Breast epithelium (tissue), 4 donors: ENCODE measurements at places on chromosomes 16 and 17.

- no peaks in the 10 kb centered on the region for H3K4me1 ChIP-seq
- no peaks in the 10 kb centered on the region for H3K36me3 ChIP-seq
- H3K27me3 ChIP-seq = no peaks in the 10 kb centered on the region
- DNase-seq = no peak
These were observed 13.6 kb downstream of the USP36 start for GRCh38 chr17:78826836-78827509.

- H3K27me3 ChIP-seq = no peaks in the 10 kb centered on the region
- peak overlapping the region; percentile 94 for H3K27ac ChIP-seq
- no peak overlapping the region for H3K4me3 ChIP-seq
These were observed 49.0 kb upstream of the ZNF750 start for GRCh38 chr17:82888583-82889495.

- peak overlapping the region; percentile 96 for H3K27ac ChIP-seq
- H3K27me3 ChIP-seq = no peaks in the 10 kb centered on the region
- peak overlapping the region; percentile 94 for H3K4me3 ChIP-seq
- no peaks in the 10 kb centered on the region for H3K36me3 ChIP-seq
- H3K4me1 ChIP-seq = no peaks in the 10 kb centered on the region
- no peak for DNase-seq
These were observed 873 bp downstream of the NPLOC4 start for GRCh38 chr17:81635973-81636504.

DNA sequence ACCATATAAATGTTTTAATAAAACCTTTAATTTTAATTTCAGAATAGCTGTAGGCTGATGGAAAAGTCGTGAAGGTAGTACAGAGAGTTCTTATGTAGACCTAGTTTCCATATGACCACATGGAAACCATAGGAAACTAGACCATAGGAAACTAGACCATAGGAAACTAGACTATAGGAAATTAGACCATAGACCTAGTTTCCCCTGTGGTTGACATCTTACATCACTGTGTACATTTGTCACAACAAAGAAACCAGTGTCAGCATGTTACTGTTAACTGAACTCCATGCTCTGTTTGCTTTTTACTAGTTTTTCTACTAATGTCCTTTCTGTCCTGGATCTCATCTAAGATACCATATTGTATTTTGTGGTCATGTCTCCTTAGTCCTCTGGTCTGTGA lies 14.6 kb downstream of the NUDT7 start:
- no peaks in the 10 kb centered on the region for H3K4me1 ChIP-seq
- no peak overlapping the region for H3K4me3 ChIP-seq
- no peaks in the 10 kb centered on the region for H3K27me3 ChIP-seq

GRCh38 chr16:50624449-50624970 lies 56.6 kb downstream of the SNX20 start:
- H3K27me3 ChIP-seq = no peaks in the 10 kb centered on the region
- H3K4me3 ChIP-seq = no peak overlapping the region
- H3K4me1 ChIP-seq = no peaks in the 10 kb centered on the region

DNA sequence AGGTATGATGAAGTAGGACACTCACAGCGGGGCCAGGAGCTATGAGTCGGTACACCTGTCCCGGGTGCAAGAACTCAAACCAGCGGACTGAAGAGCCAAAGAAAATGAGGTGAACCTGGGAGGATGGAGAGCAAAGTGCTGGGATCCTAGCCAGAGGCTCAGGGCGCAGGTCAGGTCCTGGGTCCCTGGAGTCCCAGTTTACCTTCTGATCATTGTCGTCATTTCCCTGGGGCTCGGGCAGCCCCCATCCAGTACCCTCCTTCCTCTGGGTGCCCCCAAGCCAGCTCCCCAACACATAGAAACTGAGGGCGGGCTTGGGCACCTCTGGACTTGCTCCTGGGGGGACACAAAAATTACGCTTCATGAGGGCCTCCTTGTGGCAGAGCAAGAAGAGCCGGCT lies 16.2 kb downstream of the CTC1 start:
- no peaks in the 10 kb centered on the region for H3K4me1 ChIP-seq
- no peak for DNase-seq
- H3K4me3 ChIP-seq = no peak overlapping the region
- peaks cover 7% of the 10 kb centered on the region for H3K36me3 ChIP-seq

GRCh38 chr17:75818326-75818885 lies 25.8 kb downstream of the UNC13D start:
- H3K4me3 ChIP-seq = no peak overlapping the region
- no peak overlapping the region for H3K27ac ChIP-seq
- H3K4me1 ChIP-seq = peaks cover 4% of the 10 kb centered on the region
- H3K27me3 ChIP-seq = no peaks in the 10 kb centered on the region
- peaks cover 11% of the 10 kb centered on the region for H3K36me3 ChIP-seq

GRCh38 chr17:7867881-7868329 lies 10.1 kb downstream of the CYB5D1 start:
- H3K27me3 ChIP-seq = no peaks in the 10 kb centered on the region
- DNase-seq = no peak
- no peaks in the 10 kb centered on the region for H3K36me3 ChIP-seq
- no peak overlapping the region for H3K4me3 ChIP-seq

DNA sequence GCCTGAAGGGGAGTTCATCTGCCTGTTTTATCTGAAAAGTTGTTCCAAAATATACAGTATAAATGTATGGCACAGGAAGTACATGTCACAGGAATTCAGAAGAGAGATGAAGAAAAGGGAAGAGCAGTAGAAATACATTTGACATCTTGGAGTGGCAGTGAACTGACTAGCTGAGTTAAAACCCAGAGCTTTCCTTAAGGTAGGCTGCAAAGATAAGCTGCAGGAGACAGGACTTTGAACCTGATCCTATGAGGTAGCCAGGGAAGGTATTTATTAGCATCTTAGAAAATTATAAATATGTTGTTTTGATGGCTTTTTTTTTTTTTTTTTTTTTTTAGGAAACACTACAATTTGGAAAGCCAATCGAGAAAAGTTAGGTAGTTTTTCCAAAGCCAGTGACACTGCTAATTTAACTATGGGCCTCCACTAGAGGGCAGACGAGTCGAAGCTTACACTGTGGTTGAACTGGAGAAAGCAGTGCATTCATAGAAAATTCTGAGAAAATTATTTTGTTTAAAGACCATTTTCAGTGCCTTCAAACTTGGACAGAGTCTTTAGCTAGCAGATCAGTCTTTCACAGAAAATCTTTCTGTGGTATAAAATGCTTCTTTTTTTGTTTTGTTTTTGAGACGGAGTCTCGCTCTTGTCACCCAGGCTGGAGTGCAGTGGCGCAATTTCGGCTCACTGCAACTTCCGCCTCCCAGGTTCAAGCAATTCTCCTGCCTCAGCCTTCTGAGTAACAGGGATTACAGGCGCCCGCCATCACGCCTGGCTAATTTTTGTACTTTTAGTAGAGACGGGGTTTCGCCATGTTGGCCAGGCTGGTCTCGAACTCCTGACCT lies 122.3 kb downstream of the SSH2 start:
- no peak overlapping the region for H3K4me3 ChIP-seq
- no peak overlapping the region for H3K27ac ChIP-seq
- H3K4me1 ChIP-seq = no peaks in the 10 kb centered on the region
- no peaks in the 10 kb centered on the region for H3K36me3 ChIP-seq

- no peak for DNase-seq
- no peak overlapping the region for H3K4me3 ChIP-seq
- no peaks in the 10 kb centered on the region for H3K4me1 ChIP-seq
- H3K27me3 ChIP-seq = no peaks in the 10 kb centered on the region
- no peaks in the 10 kb centered on the region for H3K36me3 ChIP-seq
- H3K27ac ChIP-seq = no peak overlapping the region
These were observed 71.3 kb downstream of the SOX9 start for GRCh38 chr17:72191921-72192799.

GRCh38 chr16:50467943-50468748 lies 80.0 kb upstream of the NKD1 start:
- peaks cover 24% of the 10 kb centered on the region for H3K27me3 ChIP-seq
- no peaks in the 10 kb centered on the region for H3K4me1 ChIP-seq
- no peak overlapping the region for H3K27ac ChIP-seq

GRCh38 chr17:58381124-58382035 lies 29.4 kb upstream of the SUPT4H1 start:
- H3K36me3 ChIP-seq = no peaks in the 10 kb centered on the region
- H3K27me3 ChIP-seq = no peaks in the 10 kb centered on the region
- H3K4me3 ChIP-seq = no peak overlapping the region

GRCh38 chr17:60970741-60971140 lies 293.1 kb downstream of the BCAS3 start:
- no peak overlapping the region for H3K4me3 ChIP-seq
- no peaks in the 10 kb centered on the region for H3K27me3 ChIP-seq
- H3K4me1 ChIP-seq = no peaks in the 10 kb centered on the region
- no peak overlapping the region for H3K27ac ChIP-seq
- no peak for DNase-seq
- no peaks in the 10 kb centered on the region for H3K36me3 ChIP-seq

DNA sequence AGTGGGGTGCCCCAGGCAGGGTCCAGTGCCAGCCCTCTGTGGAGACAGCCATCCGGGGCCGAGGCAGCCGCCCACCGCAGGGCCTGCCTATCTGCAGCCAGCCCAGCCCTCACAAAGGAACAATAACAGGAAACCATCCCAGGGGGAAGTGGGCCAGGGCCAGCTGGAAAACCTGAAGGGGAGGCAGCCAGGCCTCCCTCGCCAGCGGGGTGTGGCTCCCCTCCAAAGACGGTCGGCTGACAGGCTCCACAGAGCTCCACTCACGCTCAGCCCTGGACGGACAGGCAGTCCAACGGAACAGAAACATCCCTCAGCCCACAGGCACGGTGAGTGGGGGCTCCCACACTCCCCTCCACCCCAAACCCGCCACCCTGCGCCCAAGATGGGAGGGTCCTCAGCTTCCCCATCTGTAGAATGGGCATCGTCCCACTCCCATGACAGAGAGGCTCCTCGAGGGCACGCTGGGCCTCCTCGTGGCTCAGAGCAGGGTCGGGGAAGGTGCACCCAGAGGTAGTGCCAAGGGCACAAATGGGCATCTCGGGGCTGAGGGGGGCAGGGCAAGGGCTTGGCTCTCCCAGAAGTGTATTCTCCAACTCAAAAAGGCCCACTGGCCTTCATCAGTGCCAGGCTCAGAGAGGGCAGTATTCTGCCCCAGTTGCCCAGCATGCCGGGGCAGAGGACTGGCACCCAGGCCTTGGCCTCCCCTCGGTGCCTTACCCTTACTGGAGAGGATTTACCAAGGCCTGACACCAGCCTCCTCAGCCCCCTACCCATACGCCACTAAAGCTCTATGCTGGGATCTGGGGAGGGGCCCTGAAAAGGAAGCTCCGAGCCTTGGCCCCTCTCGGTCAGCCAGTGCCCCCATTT lies at the start of gene CDH5:
TSS of gene CDH5 (plus strand) at position 259 of the 867 bp plus-strand sequence. CDS start 12,647 bp downstream, outside the sequence.
- peak within 1 kb of the TSS; percentile 88 for H3K27ac ChIP-seq
- no peaks in the 10 kb centered on the region for H3K27me3 ChIP-seq
- peak within 1 kb of the TSS; percentile 48 for H3K4me3 ChIP-seq
- H3K36me3 ChIP-seq = no peaks in the 10 kb centered on the region
- peaks cover 5% of the 10 kb centered on the region for H3K4me1 ChIP-seq

DNA sequence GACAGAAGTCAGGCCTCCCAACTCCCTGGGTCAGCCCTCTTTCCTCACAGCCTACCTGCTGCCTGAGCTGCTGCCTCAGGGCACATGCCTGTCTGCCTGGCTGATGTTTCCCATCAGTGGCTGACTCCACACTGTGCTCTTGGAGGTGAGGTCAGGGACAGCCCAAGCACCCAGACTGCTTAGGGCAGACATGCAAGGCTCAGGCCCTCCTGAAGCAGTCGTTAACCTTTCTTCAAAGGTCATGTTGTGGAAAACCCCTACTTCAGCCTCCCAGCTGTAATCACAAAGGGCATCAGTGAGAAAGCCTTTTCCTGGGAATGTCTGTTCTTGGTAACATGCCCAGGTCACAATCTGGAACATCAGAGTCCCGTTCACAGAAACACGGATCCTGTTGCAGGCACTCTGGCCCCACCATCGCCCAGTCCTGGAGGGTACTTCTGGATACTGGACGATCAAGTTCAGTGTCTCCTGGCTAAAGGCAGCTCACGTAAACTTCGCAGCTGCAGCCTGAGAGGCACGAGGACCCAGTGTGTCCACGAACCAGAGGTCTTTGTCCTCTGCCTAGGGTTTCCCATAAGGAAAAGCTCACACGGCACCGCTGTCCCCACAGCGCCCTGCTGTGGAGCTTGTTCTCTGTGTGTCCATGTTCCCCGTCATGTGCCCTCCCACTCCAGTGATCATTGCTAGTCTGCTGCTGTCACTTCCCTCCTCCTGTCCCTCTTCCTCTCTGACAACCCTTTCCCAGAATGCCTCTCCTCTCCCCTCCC lies 54.9 kb downstream of the GNAO1 start:
- no peaks in the 10 kb centered on the region for H3K36me3 ChIP-seq
- DNase-seq = peak; percentile 55
- no peaks in the 10 kb centered on the region for H3K27me3 ChIP-seq

DNA sequence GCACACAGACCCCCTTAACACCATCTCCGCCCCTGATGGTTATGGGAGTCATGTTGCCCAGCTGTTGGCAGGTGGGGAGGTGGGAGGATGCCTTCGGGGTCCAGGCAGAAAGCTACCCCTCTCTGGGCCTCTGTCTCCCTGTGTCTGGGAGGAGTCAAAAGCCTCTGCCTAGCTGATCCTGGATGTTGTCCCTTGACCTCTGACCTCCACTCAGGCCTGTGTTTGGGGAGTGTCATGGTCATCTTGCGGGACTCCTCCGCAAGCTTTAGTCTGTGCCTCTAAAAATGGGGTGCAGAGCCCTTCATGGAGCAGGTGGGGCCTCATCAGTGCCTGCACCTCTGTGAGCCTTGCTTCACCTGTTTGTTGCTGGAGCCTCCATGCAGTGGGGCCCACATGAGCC lies 3.8 kb downstream of the LLGL1 start:
- H3K27me3 ChIP-seq = no peaks in the 10 kb centered on the region
- DNase-seq = no peak
- H3K27ac ChIP-seq = no peak overlapping the region
- no peak overlapping the region for H3K4me3 ChIP-seq
- peaks cover 3% of the 10 kb centered on the region for H3K4me1 ChIP-seq

GRCh38 chr16:56320811-56321558 lies 104.4 kb downstream of the AMFR start:
- H3K4me3 ChIP-seq = no peak overlapping the region
- no peaks in the 10 kb centered on the region for H3K27me3 ChIP-seq
- no peak for DNase-seq
- H3K36me3 ChIP-seq = no peaks in the 10 kb centered on the region
- H3K4me1 ChIP-seq = no peaks in the 10 kb centered on the region

- H3K4me3 ChIP-seq = no peak overlapping the region
- DNase-seq = no peak
- no peaks in the 10 kb centered on the region for H3K27me3 ChIP-seq
- H3K36me3 ChIP-seq = no peaks in the 10 kb centered on the region
These were observed 3.7 kb downstream of the RMI2 start for GRCh38 chr16:11348737-11349598.

DNA sequence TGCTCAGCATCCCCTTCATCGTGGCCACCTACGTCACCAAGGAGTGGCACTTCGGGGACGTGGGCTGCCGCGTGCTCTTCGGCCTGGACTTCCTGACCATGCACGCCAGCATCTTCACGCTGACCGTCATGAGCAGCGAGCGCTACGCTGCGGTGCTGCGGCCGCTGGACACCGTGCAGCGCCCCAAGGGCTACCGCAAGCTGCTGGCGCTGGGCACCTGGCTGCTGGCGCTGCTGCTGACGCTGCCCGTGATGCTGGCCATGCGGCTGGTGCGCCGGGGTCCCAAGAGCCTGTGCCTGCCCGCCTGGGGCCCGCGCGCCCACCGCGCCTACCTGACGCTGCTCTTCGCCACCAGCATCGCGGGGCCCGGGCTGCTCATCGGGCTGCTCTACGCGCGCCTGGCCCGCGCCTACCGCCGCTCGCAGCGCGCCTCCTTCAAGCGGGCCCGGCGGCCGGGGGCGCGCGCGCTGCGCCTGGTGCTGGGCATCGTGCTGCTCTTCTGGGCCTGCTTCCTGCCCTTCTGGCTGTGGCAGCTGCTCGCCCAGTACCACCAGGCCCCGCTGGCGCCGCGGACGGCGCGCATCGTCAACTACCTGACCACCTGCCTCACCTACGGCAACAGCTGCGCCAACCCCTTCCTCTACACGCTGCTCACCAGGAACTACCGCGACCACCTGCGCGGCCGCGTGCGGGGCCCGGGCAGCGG lies 3.2 kb downstream of the UTS2R start:
- no peaks in the 10 kb centered on the region for H3K36me3 ChIP-seq
- H3K27ac ChIP-seq = no peak overlapping the region
- H3K27me3 ChIP-seq = peaks cover 9% of the 10 kb centered on the region
- H3K4me1 ChIP-seq = peaks cover 10% of the 10 kb centered on the region
